ENCODE measurements at places on chromosomes 3 and 15. TPM values are rescaled to one million over a fixed set of nuclear protein-coding genes. Genes with fewer than 3 reads are reported as not detected.

The TRPM1 gene
- not detected for polyA plus RNA-seq

The SLC6A20 gene
- not detected for polyA plus RNA-seq

The DNAH12 gene
- not detected for polyA plus RNA-seq

The BAHD1 gene
- 2.0 TPM for polyA plus RNA-seq

The ADAMTS7 gene
- 0.70 TPM for polyA plus RNA-seq

The SAMD7 gene
- polyA plus RNA-seq, result not detected

Data from GM23248 (cell line).